ENCODE measurements at places on chromosomes 6 and 20.

GRCh38 chr20:32574296-32575226 is 10.6 kb downstream of the NOL4L start:
- peak; percentile 49 for DNase-seq

- DNase-seq: no peak
Measured at GRCh38 chr6:44538807-44539201, 151.3 kb downstream of the CDC5L start.

- no peak for DNase-seq
Measured at GRCh38 chr6:95387845-95388244, 189.5 kb upstream of the MANEA start.

- no peak for DNase-seq
Measured at GRCh38 chr6:85591207-85591606, 2.5 kb downstream of the SNX14 start.

DNA sequence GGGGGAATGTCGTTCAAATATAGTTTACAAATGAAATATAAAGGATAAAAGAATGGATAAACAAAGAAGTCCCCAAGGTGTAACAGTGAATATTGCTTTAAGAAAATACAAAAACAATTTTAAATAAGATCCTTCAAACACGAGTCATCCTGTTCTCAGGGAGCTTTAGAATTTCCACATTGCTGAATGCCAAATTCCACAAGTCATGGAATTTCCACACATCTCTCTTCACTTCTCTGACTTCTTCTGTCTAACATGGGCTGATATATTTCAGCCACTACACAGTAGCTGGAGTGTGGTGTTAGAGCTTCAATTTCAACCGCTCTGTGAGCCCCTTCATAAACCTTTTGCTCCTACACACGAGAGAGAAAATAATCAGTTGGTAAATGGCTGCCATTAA is 28.0 kb downstream of the IL22RA2 start:
- DNase-seq: no peak

GRCh38 chr6:169959136-169960002 is 207.9 kb downstream of the ERMARD start:
- DNase-seq: peak; percentile 7

- DNase-seq: no peak
Measured at GRCh38 chr6:143301188-143301587, 149.3 kb downstream of the ADAT2 start.

GRCh38 chr6:105873211-105873704 is 212.9 kb upstream of the PRDM1 start:
- DNase-seq: no peak

GRCh38 chr6:4999586-4999985 is 4.3 kb downstream of the RPP40 start:
- no peak for DNase-seq

DNA sequence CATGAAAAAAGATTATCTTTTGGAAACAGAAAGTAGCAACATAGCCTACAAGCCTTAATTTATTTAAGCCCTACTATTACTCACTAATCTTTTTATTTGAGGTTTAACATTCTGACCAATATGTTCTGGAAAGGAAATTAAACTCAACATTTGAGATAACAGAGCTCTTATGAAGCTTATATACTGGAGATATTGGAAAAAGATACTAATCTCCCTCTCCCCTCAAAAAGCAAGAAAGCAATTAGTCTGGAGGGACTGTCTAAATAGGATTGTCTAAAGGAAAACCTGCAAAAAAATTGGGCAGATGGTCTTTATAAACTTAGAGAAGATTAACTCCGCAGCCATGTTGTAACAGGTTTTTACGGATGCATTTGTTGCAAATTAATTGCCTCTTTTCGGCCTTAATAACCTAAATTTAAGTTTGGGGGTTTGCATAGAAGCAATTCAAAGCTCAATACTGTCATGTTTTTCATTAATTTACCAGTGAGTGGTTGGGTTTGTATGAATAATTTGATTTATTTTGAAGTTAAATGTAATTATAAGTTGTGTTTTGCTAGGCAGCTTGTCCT is 79.1 kb downstream of the SHLD1 start:
- DNase-seq: no peak

- DNase-seq: no peak
Measured at GRCh38 chr6:128478230-128479047, 42.0 kb downstream of the PTPRK start.

- DNase-seq: no peak
Measured at GRCh38 chr6:136508725-136509392, 41.4 kb downstream of the MAP7 start.

GRCh38 chr6:7910298-7910653 is 312 bp downstream of the TXNDC5 start:
- no peak for DNase-seq

DNA sequence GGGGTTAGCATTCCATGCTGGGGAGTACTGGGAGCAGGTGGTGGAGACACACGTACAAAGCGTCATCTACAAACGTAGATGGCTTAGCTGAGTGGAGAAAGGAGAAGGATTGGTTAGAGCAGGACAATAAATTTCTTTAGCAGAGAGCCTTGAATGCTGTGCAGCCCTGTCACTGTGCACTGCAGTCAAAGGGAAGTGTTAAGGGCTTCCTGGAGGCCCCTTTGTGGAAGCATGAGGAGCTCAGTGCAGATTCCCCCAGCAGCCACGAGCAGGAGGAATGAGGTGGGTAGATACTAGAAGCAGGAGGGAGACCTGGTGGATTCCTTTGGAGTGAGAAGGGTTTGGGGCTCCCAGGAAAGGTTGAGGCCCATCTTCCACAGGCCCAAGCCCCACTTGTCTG is 6.1 kb upstream of the TREML4 start:
- DNase-seq: no peak

- no peak for DNase-seq
Measured at GRCh38 chr6:108638993-108639392, 78.3 kb downstream of the FOXO3 start.

DNA sequence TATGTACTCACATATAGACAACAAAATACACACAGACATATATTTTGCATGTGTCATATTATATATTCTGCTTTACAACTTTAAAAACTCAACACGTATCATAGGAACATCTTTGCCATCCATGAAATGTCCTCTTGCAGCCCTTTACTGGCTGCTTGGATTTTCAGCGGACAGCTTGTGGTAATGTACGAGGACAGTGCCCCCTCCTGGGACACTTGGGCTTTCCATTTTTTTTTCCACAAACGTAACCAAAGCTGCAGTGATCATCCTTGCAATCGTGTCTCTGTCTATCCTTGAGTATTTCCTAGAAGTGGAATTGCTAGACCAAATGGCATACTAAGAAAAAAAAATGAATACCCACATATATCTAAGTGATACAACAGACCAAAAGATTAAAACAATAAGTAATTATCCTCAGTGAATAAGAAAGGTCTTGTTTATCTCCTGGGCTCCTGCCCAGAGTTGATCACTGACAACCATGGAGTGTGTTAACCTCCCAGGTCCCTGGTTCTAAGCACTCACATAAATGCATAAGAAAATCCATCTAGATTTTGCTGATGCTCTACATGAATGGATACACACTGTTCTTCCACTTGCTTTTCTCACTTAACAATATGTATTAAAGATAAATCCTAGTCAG is 18.1 kb downstream of the BPI start:
- no peak for DNase-seq

GRCh38 chr20:38430679-38431325 is 4.3 kb downstream of the SNHG17 start:
- no peak for DNase-seq

DNA sequence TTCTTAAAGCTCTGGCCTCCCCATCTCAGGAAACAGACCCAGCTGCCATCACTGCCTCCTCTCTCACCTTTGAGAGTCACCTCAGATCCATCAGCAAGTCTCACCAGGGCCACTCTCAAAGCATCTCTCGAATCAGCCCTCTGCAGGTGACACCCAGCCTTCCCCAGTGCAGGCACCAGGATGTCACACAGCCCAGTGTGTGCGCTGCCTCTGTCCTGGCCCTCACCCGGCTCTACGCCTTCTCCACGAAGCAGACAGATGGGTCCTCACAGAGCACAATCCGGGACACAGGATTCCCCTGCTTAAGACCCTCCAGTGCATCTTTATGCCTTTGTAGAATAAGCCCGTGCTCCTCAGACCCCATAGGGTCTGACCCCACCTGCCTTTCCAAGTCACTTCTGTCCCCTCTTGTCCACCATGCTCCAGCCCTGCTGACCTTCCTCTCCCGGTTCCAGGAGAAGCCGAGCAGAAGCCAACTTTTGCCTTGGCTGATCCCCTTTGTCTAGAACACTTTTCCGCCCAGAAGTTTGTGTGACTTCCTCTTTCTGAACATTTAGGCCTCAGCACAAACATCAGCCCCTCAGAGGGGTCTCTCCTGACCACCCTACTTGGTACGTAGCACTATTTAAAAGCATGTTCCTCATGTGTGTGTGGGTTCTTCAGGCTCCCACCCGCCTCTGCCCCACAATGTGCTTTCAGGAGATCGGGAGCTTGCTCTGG is 60.2 kb downstream of the PSMG4 start:
- no peak for DNase-seq

- DNase-seq: no peak
Measured at GRCh38 chr20:14055127-14055742, 59.9 kb downstream of the MACROD2 start.

DNA sequence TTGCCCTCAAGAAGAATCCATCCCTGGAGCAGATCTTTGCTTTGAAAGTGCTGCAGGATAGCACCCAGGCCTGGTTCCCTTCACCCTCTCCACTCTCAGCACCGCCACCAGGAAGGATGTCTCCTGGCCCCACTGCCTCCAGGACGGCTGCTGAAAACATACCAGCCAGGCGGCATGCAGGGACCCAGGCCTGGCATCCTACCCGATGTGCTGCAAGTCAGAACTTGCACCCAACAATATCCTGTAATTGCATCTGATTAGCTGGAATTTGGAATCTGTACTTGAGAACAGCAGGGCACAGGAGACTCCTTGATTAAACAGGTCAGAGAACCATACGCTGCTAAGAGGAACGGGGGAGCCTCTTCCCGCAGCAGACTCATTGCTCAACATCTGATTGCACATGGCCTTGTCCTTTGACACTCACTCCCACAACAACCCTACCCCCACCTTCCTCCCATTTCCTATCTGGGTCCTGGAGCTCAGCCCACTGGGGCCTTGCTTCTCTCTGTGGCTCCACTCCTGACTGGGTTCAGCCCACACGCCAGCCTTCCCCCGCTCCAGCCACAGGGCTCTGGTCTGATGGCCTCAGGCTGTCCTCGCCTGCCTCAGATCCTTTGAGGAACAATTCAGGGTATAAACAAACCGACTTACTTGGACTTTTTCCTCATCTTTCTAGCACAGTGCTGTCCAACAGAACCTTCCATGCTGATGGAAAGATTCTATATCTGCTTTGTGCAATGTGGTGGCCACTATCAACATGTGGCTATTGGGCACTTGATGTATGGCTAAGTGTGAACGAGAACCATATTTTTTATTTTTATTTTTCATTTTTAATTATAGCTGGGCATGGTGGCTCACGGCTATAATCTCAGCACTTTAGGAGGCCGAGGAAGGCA is 78.0 kb downstream of the FGD2 start:
- DNase-seq: no peak

- DNase-seq: no peak
Measured at GRCh38 chr6:7138046-7138531, 30.3 kb downstream of the RREB1 start.

GRCh38 chr6:129621252-129621651 is 88.7 kb downstream of the ARHGAP18 start:
- DNase-seq: peak; percentile 17

DNA sequence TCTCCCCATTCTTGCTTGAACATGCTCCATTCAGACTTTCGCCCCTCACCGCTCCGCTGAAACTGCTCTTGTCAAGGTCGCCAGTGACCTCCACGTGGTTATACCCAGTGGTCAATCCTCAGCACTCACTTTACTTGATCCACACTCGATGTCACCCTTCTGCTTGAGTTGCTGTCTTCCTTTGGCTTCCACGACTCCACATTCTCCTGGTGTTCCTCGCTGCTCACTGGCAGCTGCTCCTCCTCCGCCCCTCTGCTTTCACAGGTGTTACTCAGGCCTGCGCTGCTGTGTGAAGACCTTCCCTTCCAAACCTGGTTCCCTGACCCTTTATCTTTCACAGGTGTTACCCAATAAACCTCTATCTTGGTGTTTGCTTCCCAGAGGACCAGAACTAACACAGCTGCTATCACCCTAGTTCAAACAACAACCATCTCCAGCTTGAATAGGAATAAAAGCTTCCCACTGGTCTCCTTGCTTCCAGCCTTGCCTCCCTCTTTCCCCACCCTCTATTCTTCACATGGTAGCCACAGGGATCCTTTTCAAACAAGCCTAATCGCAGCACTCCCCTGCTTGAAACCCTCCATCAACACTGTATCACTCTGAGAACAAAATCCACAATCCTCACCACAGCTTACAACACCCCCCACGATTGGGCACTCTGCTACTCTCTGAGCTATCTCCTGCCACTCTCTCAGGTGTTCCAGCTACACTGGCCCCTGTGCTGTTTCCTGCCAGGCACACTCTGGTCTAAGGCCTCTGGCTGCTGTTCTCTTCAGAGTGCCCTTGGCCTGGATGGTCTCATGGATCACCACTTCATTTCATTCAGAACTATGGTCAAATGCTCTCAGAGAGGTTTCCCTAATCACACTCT is 10.7 kb downstream of the PPIL1 start:
- DNase-seq: no peak

- no peak for DNase-seq
Measured at GRCh38 chr6:137780447-137781034, 86.5 kb upstream of the TNFAIP3 start.

DNA sequence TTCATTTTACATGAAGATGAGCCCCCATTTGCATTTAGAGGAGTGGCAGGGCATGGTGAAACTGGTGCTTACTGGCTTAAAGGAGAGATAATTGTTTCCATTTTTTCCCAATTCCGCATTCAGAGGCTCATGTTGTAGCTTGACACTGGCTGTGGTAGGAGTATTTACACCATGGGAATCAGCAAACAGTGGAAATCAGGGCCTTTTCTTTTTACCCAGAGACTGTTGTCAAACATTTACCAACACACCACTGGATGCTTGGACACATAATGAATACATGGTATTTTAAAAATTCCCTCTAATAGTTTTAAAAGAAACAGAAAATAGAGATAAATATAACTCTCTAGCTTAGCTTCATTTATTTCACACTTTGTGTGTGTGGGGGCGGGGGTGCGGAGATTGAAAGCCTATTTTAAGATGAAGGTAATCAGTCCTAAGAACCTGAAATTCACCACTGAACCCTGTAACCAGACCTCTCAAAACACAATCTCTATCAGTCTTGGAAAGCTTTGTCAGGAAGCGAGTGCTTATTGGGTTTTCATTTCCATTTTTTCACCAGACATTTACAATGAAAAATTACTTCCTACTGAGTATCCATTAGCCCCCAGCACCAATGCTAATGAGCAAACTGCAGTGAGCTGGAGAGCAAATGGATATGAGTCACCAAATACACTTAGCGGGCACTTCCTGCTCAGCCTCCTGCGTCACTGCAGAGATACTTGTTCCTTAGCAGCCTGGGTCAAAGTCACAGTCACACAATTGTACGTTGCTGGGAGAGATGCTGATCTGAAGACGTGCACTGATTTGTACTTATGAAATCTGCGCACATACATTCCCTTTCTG is 532.0 kb downstream of the BCKDHB start:
- no peak for DNase-seq

All from stimulated activated CD4-positive, alpha-beta T cell treated with anti-CD3 and anti-CD28 coated beads, Interleukin-12 subunit alpha, Interleukin-12 subunit beta, amount 100 ng/mL, for 4 hours (primary cell).